ENCODE measurements at places on chromosomes 3 and 15. TPM values are rescaled to one million over a fixed set of nuclear protein-coding genes. Genes with fewer than 3 reads are reported as not detected.

GRCh38 chr15:43211224-43211735 lies 9.5 kb downstream of the EPB42 start:
- DNase-seq, result no peak

GRCh38 chr3:97691354-97691753 lies 73.2 kb upstream of the ARL6 start:
- no peak for DNase-seq

- DNase-seq, result no peak
These were observed 516.7 kb downstream of the FOXP1 start for GRCh38 chr3:71066849-71067261.

GRCh38 chr15:55823699-55824340 lies 80.9 kb upstream of the PRTG start:
- DNase-seq, result no peak

DNA sequence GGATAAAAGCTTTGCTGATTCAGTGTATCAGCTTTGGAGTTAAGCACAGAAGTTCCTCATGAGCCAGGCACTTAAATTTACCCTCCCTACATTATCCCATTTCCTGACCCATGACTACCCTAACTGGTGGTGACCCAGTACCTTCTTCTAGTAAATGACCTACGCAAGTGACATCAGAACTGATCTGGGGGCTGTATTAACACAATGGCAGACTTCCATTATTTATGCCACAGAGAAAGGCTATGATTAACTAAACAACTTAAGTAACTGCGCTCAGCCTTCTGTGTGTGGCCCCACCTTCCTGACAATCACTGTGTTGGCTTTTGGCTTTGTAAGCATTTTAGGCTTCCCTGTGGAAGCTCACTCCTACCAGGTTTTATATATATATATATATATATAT lies 1.9 kb downstream of the MB21D2 start:
- no peak for DNase-seq

GRCh38 chr3:48784426-48785120 lies 63.1 kb downstream of the PRKAR2A start:
- DNase-seq, result no peak

GRCh38 chr3:51887620-51888019 lies 12.2 kb upstream of the IQCF5 start:
- DNase-seq, result no peak

- DNase-seq, result no peak
These were observed 478.4 kb upstream of the THBS1 start for GRCh38 chr15:39102431-39102830.

The SMCO1 gene
- not detected for total RNA-seq

The PDE8A gene
- total RNA-seq, result 25.6 TPM

The SUSD5 gene
- total RNA-seq, result 2.3 TPM

Measured in hepatocyte (in vitro differentiated cells).